Activated naive CD4-positive, alpha-beta T cell treated with anti-CD3 and anti-CD28 coated beads, Interleukin-2, amount 50 U/mL, for 72 hours (primary cell): ENCODE measurements at places on chromosomes 2 and 18. TPM values are rescaled to one million over a fixed set of nuclear protein-coding genes. Genes with fewer than 3 reads are reported as not detected.
A peak's percentile ranks its signal among the peaks of the same experiment; 100 is the strongest.

DNA sequence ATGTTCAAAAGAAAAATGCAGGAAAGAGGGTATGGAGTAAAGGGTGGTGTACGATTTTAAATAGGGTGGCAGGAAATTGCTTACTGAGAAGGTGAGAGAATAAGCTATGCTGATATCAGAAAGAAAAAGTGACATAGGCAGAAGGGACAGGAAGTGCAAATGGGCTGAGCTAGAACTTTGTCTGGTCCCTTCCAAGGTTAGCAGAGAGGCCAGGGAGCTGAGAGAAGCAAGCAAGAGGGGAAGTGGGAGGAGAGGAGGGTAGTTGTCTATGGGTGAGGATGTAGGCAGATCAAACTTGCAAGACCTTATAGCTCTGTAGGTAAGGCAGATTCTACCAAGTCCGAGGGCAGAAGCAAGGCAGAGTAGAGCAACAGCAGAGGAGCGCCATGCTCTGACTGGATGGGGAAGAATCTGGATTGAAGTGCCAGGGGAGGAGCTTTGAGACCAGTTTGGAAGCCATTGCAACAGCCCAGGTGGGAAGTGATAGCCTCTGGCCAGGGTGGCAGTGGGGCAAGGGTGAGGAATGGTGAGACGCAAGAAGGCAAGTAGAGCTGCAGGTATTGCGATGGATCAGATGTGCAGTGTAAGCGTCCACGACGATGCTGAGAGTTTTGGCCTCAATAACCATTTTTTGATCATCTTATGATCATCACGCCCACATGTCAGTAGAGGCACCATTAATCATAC lies 134.4 kb upstream of the APCDD1 start:
- DNase-seq, result no peak

DNA sequence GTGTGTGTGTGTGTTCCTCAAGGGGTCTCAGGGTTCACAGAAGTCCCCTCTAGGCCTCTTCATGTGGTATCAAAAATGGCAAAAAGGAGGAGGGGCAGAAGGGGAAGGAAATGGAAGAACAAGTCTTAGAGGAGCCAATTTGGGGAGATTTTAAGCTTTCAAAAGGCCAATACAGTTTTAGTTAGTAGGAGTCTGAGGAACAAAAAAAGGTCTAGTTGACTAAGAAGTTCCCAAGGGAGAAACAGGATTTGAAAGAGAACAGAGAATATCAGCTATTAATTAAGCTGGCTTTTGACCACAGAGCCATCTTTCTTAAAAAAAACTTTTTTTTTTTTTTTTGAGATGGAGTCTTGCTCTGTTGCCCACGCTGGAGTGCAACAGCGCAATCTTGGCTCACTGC lies 7.1 kb downstream of the RNF125 start:
- DNase-seq, result no peak

GRCh38 chr2:207121784-207122183 lies 44.0 kb downstream of the KLF7 start:
- DNase-seq, result no peak

GRCh38 chr2:96315400-96316071 lies 9.6 kb upstream of the ITPRIPL1 start:
- DNase-seq, result no peak

DNA sequence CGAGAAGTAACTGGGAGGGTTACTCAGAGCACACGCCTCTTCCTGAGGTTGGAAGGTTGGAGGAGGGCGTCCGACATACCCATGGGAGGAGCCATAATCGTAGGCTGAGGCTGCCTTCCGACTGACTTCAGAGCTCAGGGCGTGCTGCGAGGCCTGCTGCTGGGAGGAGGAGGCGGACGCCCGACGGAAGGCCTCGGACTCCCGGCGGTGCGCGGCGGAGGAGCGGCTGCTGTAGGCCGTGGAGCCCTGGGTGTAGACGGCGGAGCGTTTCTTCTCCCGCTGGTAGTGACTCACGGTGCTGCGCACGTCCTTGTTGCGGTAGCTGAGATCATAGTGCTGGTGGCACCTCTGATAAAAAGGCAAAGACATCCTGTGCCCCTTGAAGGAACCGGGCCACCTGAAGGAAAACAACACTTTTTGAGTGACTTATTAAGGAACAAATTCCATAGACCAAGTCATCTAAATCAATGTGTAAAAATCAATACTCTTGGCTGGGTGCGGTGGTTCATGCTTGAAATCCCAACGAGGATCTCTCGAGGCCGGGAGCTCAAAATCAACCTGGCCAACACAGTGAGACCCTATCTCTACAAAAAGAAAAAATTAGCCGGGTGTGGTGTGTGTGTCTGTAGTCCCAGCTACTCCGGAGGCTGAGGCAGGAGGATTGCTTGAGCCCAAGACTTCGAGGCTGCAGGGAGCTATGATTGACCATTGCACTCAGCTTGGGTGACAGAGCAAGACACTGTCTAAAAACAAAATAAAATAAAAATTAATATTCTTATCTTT lies 4.7 kb downstream of the MYOM1 start:
- DNase-seq, result no peak

DNA sequence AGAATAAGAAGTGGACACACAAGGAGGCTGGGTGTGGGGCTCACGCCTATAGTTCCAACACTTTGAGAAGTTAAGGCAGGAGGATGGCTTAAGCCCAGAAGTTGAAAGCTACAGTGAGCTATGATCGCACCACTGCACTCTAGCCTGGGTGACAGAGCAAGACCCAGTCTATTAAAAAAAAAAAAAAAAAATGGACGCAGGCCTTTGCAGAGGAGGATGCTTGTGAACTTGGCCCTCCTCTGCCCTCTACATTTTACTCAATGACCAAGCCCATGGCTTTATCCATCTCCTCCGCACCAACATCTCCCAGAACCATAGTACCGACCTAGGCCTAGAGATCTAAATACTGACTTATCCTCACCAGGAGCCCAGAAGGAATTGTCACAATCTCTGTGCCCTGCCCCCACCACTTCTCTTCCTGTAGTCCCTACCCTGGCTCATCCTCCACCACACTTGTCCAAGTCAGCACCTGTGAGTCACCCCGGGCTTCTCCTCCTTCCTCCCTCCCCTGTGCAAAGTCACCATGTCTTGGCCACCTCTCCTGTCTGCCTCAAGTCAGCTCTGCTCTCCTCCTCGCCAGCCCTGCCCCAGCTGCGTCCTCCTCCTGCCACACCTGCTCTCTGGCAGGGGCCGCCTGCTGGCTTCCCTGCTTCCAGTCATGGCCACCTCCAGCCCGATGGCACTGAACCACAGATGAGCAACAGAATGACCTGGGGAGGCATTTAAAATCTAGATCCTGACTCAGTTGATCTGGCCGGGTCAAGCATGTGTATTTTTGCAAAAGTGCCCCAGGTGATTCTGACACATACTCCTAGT lies 35.8 kb upstream of the ASPRV1 start:
- DNase-seq, result no peak

- DNase-seq, result no peak
Measured at GRCh38 chr2:107717661-107718060, 109.0 kb upstream of the RGPD4 start.

DNA sequence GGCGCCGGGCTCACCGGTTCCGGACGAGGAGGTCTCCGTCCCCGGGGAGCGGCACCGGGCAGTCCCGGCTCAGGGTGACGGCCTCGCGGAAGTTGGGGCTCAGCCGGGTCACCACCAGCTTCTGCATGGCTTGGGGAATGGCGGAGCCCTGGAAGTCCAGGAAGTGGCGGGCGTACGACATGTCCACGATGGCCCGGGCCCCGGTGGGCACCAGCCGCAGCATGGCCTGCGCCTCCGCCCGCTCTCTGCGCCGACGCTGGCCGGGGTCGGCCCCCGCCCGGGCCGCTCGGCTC lies 157 bp downstream of the PTGR3 start:
- peak; percentile 36 for DNase-seq

GRCh38 chr2:98412751-98413458 lies 31.8 kb upstream of the INPP4A start:
- peak; percentile 76 for DNase-seq

DNA sequence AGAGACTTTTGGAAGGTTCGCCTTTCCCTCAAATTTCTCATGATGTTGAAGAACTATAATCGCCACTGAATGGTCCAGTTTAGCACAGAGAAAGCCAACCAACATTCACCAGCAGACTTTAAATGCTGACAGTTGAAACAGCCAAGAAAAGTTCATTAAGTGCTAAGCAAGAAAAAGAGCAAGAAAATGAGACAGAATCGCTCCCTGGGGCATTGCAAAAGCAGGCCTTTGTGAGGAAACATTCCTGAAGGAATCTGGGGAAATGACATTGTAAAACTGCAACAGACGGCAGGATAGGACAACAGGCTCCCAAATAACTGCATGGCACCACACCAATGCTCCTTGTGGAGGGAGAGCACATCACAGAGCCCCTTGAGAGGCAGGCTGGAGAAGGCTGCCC lies 269.3 kb upstream of the ID2 start:
- DNase-seq, result no peak

DNA sequence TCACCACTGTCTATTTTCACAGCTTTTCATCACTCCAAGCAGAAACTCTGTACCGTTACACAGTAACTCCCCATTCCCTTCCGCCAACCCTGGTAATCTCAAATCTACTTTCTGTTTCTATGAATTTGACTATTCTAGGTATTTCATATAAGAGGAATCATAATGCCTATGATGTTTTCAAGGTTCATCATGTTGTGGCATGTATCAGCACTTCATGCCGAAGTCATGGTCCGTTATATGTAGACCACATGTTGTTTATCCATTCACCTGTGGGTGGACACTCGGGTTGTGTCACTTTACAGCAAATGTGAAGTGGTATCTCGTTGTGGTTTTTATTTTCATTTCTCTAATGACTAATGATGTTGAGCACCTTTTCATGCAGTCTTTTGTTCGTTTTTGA lies 21.6 kb downstream of the CPSF3 start:
- DNase-seq, result no peak

DNA sequence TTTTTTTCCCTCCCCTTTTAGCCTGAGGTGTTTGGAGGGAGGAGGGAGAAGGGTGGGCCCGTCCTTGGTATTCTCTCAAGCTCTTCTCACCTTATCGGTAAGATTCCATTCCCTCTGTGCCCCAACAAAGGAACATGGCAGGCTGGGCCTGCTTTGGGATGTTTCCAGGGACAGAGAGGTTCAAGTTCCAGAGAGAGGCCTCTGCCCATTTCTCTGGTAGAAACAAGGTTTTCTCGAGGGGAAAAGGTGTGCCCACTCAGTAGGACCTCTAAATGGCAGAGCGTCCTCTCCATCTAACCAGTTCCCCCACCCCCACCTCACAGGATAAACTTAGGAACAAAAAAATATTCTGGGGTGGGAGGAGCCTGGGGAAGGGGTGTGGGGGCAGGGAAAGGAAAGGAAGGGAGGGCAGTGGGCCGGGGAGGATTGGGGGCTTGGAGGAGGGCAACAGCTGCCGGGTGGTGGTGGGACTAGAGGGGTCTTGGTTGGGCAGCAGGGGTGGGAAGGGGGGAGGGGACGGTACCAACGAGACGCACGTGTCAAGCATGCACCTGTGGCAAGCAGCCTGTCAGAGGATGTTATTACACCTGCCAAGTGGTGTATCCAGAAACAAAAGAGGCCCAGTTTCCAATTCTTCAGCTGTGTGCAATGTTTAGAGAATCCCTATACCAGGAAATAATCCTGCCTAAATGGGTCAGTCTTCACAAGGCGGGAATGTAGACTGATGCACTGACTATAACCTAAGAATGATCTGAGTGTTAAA lies 2.1 kb downstream of the PCBP1 start:
- DNase-seq, result no peak

DNA sequence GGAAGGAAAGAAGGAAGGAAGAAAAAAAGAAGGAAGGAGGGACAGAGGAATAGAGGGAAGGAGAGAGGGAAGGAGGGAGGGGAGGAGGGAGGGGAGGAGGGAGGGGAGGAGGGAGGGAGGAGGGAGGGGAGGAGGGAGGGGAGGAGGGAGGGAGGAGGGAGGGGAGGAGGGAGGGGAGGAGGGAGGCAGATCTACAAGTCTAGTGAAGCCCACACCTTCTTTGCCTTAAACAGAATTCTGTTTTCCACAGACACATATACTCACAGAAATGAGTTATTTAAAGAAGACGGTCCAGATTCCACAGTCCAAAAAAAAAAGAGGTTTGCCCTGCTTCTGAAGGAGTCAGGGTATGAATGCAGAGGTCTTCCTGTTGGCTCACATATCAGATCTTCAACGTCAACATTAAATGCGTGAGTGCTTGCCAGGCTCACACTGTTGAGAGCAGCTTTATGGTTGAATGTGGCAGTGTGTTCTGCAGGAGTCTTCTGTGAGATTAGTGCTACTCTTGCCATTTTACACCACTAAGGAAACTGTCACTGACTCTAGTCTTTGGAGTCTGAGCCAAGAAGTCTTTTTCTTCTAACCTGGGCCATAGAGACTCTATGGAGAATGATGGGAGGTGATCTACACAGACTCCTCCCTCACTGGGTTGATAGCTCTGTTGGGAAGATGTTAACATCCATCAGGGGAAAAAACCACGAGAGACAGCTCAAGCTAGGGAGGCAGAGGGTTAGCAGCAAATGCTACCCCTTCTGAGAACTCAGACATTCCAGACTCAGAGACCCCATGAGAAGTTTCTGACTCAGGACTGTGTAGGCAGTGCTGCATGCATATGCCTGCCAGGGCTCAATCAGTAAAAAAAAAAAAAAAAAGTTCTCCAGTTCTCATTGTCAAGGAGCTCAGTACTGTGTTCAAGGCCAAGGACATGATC lies 23.3 kb downstream of the PAX8 start:
- DNase-seq, result no peak

- DNase-seq, result no peak
Measured at GRCh38 chr2:120719491-120719890, 16.2 kb upstream of the GLI2 start.

DNA sequence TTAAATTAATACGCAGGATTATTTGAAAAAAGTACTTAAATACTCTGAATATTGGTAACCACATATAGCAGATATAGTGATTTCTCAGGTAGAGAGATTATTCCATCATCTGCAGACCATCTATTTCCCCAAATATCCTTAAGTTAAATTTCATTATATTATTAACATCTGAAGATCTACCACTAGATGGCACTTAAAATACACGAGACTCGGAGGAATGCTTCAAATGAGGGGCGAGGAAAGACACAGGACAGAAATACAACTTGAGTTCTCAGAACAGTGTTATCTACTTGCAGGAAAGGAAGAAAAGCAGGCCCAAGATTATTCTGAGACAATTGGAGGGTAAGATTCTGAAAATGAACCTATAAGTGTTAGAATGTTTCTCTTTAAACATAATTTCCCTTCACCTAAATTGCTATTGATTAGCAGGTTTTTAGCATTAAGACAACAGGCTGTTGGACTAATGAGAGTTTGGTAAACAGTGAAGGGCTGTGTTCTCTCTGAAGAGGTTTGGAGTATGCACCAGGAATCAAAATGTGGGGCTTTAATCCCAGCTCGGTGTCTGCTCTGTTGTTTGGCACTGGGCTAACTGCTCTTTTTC lies 76.9 kb upstream of the GCFC2 start:
- no peak for DNase-seq

- no peak for DNase-seq
Measured at GRCh38 chr2:102142829-102143449, 393 bp downstream of the IL1R1 start.

The GCKR gene
- not detected for total RNA-seq

The SNORC gene
- 1.3 TPM for total RNA-seq

The LCT gene
- 0.11 TPM for total RNA-seq

The WDCP gene
- 24.5 TPM for total RNA-seq

The CDH7 gene
- not detected for total RNA-seq

The GPAT2 gene
- 4.7 TPM for total RNA-seq

The SLC25A52 gene
- not detected for total RNA-seq

The TXNDC2 gene
- total RNA-seq, result not detected
